Activated CD4-positive, alpha-beta T cell treated with anti-CD3 and anti-CD28 coated beads, Interleukin-2, amount 10 ng/mL, durations not matched to agents 7 days and 5 days (primary cell): ENCODE measurements at places on chromosomes 13 and 19.

DNA sequence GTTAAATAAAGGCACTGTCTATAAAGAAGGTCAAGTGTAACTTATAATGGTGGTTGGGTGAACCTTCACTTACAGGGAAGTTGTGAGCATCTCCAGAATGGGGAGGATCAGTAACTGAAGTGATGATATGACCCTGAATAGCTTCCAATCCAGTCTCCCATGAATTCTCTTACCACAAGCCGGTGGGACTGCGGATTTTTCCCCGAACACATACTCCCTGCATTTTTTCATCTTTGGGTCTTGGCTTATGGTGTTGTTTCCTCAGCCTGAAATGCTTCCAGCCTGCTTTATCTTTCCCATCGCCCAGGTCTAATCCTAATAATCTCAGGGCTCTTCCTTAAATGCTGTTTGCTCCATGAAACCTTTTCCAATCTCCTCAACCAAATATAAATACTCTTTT is 2.0 kb upstream of the CSNK1A1L start:
- no peak for DNase-seq

- peak; percentile 83 for DNase-seq
Observed at GRCh38 chr19:2461751-2462634, 5.2 kb upstream of the LMNB2 start.

GRCh38 chr13:100156788-100157187 is 67.9 kb downstream of the PCCA start:
- DNase-seq = no peak

DNA sequence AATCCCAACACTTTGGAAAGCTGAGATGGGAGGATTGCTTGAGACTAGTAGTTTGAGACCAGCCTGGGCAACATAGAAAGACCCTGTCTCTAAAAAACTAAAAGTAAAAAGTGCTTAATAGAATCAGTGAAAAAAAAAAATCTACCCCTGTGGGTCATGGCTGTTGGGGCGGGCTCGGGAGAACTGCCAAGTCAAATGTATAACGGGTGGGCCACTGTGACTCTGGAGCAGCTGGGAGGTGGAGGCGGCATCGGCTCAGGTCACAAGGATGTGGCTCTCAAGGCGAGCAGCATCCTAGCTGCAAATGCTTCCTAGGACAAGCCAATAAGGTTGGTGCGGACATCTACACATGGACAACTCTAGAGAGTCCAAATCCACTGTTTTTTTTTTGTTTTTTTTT is 30.9 kb downstream of the C19orf47 start:
- DNase-seq = no peak

DNA sequence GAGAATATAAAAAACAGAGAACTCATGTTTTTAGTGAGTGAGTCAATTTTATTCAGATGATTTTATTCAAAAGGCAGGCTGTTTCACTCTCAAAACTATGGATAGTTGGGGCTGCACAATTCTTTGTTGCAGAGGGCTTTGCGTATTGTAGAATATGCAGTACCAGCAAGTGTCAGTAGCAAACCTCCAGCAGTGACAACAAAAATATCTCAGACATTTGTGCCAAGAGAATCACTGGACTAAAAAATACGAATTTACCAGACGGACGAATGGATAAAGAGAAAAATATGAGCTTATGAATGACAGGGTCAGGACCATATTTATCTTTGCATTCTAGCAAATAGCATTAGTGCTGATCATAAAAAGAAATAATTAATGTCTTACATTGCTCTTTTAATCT is 359.1 kb downstream of the FGF14 start:
- no peak for DNase-seq

DNA sequence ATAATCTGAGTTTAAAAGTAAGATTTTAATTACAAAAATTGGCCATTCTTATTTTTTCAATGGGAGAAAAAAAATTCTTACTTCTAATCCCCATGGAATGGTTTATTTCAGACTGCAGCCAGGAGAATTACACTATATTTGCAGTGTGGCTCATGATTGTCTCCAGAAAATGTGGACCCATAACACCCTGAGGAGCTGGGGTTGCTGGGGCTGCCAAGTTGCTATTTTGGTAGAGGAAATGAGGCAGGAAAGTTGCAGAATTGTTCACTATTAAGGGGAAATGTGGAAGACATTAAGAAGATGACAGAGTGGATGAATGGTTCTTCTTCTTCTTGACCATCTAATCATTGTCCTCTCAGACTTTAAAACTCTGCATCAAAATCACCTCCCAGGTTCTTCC is 4.6 kb upstream of the SCEL start:
- DNase-seq = no peak

DNA sequence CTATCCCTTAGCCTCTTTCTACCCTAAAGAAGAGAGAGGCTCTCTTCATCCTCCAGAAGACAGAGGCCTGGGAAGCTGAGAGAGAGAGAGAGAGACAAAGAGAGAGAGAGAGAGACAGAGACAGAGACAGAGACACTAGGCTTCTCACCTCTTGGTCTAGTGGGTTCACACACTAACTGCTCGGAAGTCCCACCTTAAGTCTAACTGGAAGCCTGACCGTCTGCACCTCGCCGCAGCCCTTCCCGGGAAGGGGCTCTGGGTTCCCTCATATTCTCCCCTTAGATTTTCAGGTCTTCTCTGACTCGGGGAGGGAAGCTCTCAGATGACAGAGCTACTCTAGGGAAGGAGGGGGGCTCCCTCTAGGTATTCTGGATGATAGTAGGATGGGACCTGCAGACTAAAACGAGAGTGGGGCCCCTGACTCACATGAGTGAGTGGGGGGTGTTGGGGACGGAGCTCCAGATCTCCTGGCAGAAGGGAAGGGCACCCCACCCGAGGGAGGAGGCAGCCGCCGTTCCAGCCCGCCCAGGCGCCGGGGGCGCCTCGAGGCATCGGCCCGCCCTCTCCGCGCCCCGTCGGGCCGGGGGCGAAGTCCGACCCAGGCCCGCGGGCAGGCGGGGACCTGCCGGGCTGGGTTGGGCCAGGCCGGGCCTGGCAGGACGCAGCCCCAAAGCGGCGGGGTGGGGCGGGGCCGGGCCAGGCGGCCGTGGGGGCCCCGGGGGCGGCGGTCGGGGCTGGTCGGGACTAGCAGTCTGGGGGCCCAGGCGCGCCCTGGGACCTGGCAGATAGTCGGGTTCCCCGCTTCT is 2.0 kb upstream of the JUNB start:
- DNase-seq = no peak

DNA sequence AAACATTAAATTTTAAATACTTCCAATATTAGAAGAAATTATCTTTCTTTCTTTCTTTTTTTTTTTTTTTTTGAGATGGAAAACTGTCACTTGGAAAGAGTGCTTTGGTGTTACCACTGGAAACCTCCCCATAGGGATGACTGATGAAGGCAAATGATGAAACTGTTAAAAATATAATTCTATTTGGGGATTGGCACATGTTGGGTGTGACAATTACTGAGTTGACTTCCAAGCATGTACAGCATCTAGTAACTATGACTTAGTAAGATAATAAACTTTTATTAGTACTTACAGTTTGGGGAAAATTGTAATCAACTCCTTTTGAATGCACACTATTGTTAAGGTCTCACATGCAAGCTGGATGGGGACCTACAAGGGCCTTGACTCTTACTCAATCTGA is 592.5 kb downstream of the KCTD12 start:
- DNase-seq = no peak

DNA sequence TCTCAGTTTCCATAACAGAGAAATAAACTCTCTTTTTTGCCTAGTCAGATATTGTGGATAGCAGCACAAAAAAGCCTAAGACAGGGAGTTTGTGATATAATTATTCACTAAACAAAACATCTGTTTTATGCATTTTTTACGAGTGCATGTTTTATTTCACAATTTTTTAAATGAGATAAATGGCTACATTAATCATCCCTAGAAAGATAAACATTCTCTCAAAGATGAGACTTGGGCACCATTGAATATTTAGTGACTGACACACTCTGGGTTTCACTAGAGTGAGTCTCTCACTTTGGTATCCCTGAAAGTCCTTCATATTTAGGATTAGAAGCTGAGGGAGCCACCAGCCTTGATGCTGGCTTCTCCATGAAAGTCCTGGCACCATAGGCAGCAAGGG is 74.3 kb upstream of the LRCH1 start:
- DNase-seq = no peak

- DNase-seq = peak; percentile 75
Observed at GRCh38 chr19:41449079-41449864, 6.3 kb downstream of the ERICH4 start.

GRCh38 chr19:23823952-23824389 is 65.3 kb upstream of the ZNF681 start:
- peak; percentile 16 for DNase-seq

DNA sequence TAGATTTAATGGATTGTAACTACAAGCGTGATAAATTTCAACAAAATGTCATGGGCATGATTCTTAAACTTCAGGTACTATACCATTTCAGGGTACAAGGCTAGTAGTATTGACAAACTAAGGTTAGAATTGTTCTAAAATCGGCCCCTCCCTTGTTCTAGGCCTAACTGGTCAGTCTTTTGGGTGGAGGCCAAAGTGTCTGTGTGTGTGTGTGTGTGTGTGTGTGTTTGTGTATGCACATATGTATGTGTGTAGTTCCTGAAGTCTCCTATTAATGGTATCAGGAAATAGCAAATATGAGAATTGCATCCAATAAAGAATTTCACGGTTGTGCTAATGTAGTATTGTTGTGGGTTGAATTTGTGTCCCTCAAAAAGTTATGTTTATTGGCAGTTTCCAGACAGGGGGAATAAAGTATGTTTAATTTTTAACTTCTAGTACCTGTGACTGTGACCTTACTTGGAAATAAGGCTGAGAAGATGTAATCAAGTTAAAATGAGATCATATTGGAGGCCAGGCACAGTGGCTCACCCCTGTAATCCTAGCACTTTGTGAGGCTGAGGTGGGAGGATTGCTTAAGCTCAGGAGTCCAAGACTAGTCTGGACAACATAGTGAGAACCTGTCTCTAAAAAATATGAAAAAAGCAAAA is 119.2 kb downstream of the KLF5 start:
- no peak for DNase-seq

GRCh38 chr13:72798817-72799216 is 16.9 kb downstream of the PIBF1 start:
- DNase-seq = no peak

GRCh38 chr19:22603518-22604440 is 30.3 kb upstream of the ZNF492 start:
- no peak for DNase-seq

DNA sequence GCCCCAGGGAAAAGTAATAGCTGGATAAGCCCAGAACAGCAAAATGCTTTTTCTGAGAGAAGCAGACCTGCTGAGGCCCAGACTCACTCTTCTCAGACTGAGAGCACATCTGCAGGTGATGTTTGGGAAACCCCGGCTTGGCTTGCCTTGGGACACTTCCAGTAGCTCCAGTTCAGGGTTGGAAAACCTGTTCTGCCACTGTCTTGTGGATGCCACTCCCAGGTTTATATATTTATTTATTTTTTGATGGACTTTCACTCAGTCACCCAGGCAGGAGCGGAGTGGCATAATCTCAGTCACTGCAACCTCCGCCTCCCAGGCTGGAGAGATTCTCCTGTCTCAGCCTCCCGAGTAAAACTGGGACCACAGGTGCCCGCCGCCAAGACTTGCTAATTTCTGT is 8.0 kb upstream of the SMARCA4 start:
- DNase-seq = no peak

DNA sequence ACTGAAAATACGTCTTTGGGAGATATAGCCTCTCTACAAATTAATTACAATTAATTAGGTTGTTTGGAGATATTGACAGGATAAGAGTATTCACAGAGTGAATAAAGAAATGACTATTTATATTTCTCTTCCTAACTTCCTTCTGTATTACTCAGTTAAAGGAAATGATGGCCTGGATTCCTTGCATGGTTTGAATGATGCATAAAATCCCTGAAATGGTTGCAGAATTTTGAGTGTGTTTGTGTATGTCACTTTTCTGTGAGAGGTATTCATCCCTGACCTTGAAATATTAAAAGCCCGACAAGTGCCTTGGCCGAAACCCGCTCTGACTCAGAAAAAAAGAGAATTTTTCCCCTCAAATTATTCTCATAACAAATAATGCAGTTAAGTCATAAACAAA is 90.0 kb downstream of the PDS5B start:
- DNase-seq = no peak

- DNase-seq = no peak
Observed at GRCh38 chr13:25319771-25320170, 18.3 kb downstream of the NUP58 start.

GRCh38 chr19:8640402-8641004 is 10.1 kb downstream of the NFILZ start:
- DNase-seq = no peak

GRCh38 chr19:988510-988909 is 4.4 kb downstream of the WDR18 start:
- DNase-seq = no peak

- no peak for DNase-seq
Observed at GRCh38 chr13:95822303-95822702, 145.4 kb downstream of the DNAJC3 start.

DNA sequence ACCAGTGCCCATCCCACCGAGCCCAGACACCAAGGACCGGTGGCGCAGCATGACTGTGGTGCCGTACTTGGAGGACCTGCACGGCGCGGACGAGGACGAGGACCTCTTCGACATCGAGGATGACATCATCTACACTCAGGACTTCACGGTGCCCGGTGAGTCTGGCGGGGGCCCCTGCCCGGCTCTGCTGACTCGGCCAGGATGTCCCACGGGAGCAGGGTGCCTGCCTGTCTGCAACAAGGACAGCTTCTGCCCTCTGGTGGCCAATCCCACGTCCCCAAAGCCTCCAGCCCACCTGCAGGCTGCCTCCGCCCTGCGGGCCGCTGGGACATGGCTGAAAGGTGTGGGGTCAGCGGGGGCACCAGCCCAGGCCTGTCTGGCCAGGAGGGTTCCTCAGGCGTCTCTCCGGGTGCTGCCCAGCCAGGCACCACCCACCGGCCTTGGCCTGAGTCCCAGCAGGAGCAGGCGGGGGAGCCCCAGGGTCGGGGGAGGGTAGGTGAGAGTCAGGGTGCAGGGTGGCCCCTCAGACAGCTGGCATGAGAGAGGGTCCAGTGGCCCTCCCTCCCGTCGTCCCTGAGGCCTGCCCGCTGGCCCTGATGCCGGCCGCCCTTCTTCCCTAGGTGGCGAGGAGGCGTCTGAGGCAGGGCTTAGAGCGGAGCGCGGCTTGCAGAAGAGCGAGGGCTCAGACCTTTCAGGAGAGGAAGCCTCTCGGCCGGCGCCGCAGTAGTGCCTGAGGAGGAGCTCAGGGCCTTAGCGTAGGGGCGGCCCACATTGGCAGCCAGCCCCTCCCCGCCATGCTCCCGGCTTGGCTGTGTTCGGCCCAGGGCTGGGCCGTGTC is 14.6 kb downstream of the CBARP start:
- DNase-seq = peak; percentile 41

GRCh38 chr13:67505376-67505775 is 275.2 kb upstream of the PCDH9 start:
- no peak for DNase-seq

DNA sequence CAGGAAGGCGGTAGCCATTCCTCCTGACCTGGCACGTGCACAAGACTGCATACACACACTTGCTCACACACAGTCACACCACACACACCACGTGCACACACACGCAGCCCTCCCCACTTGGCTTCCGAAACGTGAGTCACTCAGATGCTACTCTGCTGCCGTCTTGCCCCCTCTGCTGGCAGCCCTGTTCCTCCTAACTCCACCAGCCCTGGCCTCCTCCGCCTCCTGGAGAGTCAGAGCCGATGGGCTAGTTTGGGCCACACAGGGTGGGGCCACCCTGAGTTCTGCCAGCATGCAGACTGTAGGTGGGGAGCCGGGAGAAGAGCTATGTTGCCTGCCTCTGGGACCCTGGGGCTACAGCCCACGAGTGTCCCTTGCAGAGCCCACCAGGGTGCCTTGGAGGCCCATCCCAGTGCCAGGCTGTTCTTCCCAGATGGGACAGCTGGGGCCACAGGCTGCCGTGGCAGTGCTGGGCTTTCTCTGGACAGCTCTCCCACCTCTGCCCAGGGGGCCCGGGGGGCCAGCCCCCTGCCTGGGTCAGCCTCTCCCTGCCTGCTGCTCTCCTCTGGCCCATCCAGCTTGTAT is 12.1 kb downstream of the PIN1 start:
- peak; percentile 56 for DNase-seq
